ENCODE measurements at places on chromosomes 12 and 14. TPM values are rescaled to one million over a fixed set of nuclear protein-coding genes. Genes with fewer than 3 reads are reported as not detected.

The KCNMB4 gene
- total RNA-seq = 18.0 TPM

GRCh38 chr14:32620303-32620702, 291.2 kb downstream of the AKAP6 start:
- no peak for DNase-seq

The ART4 gene
- not detected for total RNA-seq

GRCh38 chr12:133236144-133236543, 467 bp upstream of the ANHX start:
- DNase-seq = no peak

The TMPRSS12 gene
- not detected for total RNA-seq

DNA sequence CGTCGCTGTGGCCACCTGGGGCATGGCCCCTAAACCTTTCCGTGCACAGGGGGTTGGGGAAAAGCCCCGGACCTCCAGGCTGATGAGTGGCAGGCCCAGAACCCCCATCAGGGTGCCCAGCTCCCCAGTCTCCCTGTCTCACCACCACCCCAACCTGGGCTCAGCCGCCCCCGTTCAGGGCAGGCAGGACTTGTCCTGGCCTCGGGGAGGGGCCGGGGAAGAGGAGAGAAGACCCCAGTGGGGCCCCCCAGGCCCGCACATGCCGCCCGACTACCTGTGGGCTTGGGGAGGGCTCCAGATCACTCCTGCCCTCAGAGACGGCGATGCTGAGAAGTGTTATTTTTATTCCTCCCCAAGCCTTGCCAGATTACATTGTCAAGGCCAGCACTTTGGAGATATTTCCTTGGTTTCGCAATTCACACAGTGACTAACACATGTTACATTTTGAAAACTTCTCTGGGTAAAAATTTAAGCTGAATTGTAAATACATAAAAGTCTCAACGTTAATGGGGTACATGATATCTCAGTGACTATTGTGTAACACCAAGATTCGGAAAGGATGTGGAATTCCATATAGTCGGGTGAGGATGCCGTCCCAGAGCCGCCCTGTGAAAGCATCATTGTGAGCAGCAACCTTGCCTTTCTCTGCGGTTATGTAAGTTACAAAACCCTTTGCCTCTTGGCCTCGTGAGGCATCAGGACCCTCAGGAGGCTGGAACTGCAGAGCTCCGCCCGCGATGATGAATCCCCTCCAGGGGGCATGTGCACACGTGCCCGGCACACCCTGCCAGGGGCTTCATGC, 85.6 kb upstream of the DIO3 start:
- DNase-seq = no peak

The ELK3 gene
- 8.3 TPM for total RNA-seq

GRCh38 chr12:68158432-68158831, 1.1 kb downstream of the IFNG start:
- peak; percentile 78 for DNase-seq

DNA sequence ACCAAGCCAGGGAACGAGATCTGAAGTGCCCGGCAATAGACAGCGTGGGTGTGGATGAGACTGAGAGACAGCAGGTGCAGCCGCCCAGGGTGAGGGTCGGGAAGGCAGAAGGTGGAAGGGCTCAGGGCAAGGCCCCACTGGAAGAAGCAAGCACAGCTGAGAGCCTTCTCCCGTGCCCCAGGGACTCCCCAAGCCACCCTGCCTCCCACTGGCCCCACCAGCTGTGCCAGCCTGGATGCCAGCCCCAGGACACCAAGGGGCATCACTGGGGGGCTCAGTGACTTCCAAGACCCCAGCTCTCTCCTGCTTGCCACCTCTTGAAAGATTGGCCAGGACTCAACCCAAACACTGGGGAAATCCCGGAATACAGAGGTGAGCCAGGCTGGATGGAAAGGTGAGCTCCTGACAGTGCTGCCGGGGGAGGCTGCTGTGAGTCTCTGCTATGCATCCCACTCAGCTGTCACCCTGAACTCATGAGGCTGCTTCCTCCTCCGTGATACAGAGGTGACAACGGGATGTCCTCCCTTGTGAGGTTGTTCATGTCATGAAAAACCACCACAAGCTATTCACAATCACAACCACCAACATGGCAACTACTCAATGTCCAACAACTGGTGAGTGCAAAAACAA, 13.8 kb downstream of the TESC start:
- DNase-seq = no peak

The CARMIL3 gene
- total RNA-seq = 11.8 TPM

DNA sequence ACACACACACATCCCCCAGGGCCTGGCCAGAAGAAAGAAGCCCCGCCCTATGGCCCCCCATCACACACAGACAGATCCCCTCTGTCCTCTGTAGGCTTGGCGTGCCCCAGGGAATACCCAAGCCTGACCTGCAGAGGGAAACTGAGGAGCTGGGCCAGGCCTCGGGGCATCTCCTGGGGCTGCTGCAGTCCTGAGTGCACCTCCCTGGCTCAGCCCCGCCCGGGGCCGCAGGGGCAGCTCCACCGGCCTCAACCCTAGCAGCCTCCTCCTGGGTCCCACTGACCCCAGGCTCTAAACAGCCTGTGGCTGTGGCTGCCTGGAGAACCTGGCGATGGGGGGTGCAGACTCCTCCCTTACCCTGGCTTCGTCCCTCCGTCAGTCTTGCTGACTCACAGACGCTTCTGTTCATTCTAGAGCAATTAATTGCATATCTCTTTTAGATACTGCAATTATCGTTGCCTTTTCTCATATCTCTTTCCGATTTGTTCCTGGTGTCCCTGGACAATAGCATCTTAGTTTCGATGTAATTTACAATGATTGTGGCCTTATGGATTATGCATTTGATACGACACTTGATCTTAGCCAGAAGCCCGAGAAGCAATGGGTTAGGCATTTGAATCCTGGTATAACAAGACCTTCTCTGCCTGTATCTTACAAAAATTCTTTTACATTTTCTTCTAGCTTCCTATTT, 45.8 kb upstream of the EIF5 start:
- no peak for DNase-seq

The ITGB7 gene
- total RNA-seq = not detected

- no peak for DNase-seq
These were observed 425.9 kb upstream of the TBX3 start for GRCh38 chr12:115109863-115110262.

- DNase-seq = no peak
These were observed 23.8 kb downstream of the ANO2 start for GRCh38 chr12:5921027-5921909.

- DNase-seq = no peak
These were observed 57.8 kb downstream of the CLMN start for GRCh38 chr14:95261616-95262510.

DNA sequence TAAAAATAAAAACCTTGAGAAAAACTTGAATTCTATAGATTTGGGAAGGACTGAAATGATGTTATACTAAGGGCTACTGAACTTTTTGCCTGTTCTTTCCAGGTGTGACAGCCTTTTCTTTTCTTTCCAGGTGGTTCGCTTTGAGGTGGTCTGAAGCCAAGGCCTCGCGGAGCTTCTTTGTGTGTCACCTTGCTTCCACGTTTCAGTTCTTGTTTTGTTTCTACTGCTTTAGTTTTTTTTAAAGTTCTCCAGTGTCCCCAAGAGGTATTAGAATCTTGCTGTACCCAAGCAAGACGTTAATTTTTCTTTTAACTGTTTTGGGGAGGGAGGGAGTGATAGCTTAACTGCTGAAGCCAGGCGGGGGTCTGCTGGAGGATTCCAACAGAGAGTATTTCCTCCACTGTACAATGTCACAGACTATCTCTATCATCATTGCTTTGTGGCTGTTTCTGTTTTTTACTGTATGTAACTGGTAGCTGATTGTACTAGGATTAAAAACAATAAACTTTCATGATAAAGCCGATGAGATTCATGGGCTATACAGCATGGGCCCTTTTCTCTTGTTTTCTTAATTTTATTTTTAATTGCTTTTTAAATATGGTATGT, 40.2 kb downstream of the PROX2 start:
- DNase-seq = no peak

DNA sequence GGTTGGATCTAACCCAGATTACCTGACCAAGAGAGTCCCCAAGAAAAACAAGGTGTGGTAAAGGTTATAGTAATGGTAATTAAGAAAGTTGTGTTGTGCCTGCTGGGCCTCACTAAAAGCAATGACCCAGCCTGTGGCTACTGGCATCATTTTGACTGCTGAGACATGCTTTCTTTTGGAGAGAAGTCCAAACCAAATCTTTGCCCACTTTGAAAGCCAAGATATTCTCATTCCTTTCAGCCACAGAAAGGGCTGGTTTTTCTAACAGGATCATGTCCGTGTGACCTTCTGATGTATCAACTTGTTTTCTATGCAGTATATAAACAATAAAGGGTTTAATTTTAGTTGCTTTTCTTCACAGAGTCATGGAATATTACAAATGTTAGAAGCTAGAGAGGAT, 388.6 kb downstream of the RAD51B start:
- no peak for DNase-seq

The IL22 gene
- total RNA-seq = not detected

The SIX6 gene
- total RNA-seq = not detected

The FIGNL2 gene
- 5.2 TPM for total RNA-seq

The B4GALNT3 gene
- 31.3 TPM for total RNA-seq

GRCh38 chr14:91245029-91245428, 525 bp upstream of the GPR68 start:
- no peak for DNase-seq

GRCh38 chr12:32517966-32518365, 118.6 kb downstream of the FGD4 start:
- DNase-seq = no peak
